ENCODE measurements at places on chromosomes 5 and 9. TPM values are rescaled to one million over a fixed set of nuclear protein-coding genes. Genes with fewer than 3 reads are reported as not detected.

Gene DIRAS2
- not detected for total RNA-seq

Gene GALNT10
- 111 TPM for total RNA-seq

Gene FST
- total RNA-seq: 1.7 TPM

Gene APBA1
- total RNA-seq: 0.16 TPM

Gene C1QTNF2
- total RNA-seq: 0.10 TPM

Gene SPATA6L
- total RNA-seq: 2.8 TPM

Gene RLN2
- 0.29 TPM for total RNA-seq

Gene SLC25A2
- not detected for total RNA-seq
